ENCODE measurements at places on chromosomes 12 and 14.
A peak's percentile ranks its signal among the peaks of the same experiment; 100 is the strongest.

- DNase-seq, result no peak
Observed at GRCh38 chr14:86168371-86168770, 638.4 kb downstream of the FLRT2 start.

- DNase-seq, result no peak
Observed at GRCh38 chr12:46725332-46725731, 100.5 kb downstream of the SLC38A4 start.

DNA sequence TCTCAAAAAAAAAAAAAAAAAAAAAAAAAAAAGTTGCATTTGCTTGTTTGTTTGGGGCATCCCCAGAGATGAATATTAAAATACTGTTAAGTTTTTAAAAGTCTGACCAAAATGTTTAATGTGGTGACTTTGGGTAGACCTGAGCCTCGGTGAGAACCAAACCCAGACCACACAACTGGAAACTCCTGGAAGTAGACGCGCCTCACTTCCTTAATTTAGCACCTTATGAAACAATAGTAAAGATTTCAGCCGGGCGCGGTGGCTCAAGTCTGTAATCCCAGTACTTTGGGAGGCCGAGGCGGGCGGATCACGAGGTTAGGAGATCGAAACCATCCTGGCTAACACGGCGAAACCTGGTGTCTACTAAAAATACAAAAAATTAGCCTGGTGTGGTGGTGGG is 9.3 kb downstream of the NFKBIA start:
- DNase-seq, result no peak

DNA sequence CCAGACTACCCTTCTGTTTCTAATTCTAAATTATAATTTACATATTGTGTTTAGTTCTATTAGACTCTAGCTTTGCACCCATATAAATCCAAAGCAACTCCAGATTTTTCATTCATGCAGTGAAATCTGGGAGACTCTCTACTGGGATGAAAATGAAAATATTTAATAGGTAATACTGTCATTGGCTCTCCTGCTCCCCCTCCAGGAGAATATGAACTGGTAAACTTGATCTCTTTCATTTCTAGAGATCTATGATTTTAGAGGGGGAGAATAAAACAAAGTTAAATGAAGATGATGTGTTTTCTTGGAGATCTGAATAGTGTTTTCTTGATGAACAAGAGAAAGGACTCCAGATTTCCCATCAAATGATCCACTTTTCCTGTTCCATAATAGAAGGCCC is 104.3 kb upstream of the TMCC3 start:
- no peak for DNase-seq

DNA sequence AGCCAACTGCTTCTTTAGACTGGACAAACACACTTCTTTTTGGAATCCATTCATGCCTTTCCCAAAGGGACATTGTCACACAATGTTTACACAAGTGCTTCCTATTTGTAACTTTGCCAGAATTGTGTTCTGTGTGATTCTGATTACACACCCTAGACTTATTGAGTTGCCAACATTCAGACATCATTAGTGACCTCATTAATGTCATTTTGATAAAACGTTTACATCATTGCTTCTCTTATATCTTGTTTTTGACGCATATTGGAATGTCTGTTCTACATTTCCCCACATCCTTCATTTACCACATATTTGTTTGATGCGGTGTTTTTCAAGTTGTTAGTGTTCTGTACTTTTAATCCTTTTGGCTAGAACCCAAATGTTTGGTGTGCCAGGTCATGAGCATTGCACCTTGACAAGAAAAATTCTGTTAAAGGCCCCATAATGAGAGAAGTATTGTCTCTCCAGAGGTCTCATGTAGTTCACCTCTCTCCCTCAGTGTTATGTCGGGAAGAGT is 305.5 kb downstream of the AEBP2 start:
- peak; percentile 16 for DNase-seq

DNA sequence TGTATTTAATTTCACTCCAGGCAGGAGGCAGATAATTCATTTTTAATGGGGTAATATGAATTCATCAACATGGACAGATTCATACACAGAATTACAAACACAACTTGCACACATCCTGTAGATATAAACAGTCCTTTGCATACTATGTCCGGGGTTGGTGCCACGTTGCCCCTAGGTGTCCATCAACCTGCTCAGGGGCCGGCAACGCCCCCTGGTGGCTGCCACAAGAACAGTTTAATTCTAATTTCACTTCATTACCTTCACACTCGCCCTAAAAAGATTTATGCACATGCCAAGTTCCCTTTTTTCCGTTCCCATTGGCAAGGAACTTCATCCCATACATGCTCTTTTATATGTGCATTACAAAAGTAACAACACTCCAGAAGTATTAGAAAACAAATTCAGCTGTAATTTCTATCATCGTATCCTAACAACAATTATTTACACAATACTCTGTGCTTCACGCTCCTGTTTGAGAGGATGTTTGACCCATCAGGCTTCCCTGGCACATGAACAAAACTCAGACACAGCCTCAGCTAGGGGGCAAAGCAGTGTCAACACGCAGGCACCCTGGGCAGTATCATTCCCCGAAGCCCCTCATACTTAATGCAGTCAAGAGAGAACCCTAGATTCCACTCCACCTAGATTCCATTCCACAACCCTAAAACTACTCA is 15.5 kb downstream of the MANSC1 start:
- peak; percentile 20 for DNase-seq

GRCh38 chr12:53124352-53124723 is 21.1 kb downstream of the SOAT2 start:
- DNase-seq, result no peak

GRCh38 chr12:47397664-47398281 is 308.1 kb downstream of the RPAP3 start:
- DNase-seq, result peak; percentile 35

GRCh38 chr12:80553316-80553715 is 109.3 kb downstream of the PTPRQ start:
- no peak for DNase-seq

DNA sequence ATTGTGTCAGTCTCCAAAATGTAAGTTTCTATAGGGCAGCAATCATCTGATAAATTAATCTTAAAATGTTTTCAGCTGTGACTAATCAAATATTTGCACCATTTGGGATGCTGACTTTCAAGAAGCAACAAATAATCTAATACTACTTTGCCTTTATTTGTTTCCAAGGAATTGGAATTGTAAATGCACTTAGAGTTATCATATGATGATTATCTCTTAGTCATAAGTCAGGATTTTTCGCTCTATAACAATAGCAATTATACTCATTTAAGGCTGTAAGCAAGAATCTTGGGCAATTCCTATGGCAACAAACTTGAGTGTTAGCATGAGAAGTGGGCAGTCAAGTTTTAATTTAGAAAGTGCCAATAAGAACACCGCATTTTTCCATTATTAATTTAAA is 13.0 kb upstream of the BAZ1A start:
- DNase-seq, result no peak

- DNase-seq, result peak; percentile 91
Observed at GRCh38 chr12:14803011-14803829, at the start of the genes C12orf60 and WBP11. C12orf60 (plus strand) TSS chr12:14803670; CDS start chr12:14822936, 19,266 bp downstream. WBP11 (minus strand) TSS chr12:14803478; CDS start chr12:14801383, 2,095 bp downstream.

DNA sequence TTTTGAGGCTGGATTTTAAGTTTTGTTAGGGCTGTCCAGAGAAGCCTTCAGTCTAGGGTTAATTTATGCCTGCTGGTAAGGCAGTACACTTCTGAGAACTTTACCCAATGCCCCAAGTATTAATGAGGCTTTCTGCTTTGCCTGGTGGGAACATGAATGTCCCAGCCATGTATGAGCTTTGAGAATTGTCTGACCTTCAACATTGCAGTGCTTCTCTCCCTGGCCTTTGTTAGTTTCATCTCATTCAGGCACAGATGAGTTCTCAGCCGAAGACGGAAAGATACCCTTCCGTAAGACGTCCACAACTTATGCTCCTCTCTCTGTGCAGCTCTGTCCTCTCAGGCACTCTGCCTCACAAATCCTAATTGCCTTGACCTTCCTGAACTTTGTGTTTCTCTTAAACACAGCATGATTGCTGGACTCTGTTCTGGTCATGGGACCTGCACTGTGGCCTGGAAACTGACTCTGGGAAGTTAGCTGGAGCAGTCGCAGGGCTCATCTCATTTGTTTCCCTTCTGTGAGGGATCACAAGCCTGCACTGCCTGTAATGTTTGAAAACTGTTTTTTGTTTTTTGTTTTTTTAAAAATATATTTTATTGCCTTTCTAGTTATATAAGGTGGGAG is 15.7 kb downstream of the CHPT1 start:
- no peak for DNase-seq

DNA sequence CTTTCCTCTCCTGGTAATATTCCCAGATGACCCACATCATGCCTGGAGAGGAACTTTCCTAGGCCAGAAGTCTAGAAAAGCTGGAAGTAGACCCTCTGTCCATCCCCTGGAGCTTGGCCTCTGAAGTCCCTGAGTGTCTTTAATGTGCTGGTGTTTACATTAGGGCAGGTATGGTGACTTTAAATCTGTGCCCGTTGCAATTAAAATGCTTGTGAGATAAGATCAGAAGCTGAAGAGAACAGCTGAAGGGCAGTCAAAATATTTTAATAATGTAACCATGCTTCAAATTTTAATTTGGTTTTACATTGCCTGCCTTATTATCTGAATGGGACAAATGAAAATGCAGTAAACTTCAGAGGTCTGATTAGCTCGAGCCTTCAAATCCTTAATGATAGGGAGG is 1022.5 kb downstream of the BCL11B start:
- DNase-seq, result no peak

DNA sequence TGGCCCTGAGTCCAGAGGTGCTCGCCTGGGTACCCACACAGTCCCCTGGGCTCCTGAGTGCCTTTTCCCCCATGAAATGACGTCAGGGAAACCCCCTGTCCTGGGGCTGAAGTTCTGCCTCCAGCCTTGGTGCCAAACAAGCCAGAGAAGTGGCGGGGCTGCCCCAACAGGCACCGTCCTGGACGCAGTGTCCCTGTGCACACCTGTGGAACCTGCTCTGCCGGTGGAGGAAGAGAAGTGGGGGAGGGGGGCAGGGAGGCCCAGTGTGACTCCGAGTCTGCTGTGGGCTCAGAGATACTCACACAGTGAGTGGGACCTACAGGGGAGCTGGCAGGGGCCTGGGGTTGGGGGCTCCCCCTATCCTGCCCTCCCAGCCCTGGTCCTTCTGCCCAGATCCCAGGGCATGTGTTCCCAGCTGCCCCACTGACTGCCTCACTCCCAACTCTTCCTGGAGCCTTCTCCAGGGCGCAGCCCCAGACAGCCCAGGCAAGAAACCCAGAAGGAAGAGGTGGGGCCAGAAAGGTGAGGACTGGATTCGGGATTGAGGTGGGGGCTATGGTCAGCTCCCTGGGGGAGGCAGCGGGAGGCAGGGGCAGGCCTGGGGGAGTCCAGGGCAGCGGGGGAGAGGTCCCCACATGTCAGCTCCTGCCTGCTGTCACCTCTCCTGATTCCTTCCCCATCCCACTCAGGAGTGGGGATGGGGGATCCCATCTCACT is 24.7 kb downstream of the CCDC85C start:
- DNase-seq, result no peak

DNA sequence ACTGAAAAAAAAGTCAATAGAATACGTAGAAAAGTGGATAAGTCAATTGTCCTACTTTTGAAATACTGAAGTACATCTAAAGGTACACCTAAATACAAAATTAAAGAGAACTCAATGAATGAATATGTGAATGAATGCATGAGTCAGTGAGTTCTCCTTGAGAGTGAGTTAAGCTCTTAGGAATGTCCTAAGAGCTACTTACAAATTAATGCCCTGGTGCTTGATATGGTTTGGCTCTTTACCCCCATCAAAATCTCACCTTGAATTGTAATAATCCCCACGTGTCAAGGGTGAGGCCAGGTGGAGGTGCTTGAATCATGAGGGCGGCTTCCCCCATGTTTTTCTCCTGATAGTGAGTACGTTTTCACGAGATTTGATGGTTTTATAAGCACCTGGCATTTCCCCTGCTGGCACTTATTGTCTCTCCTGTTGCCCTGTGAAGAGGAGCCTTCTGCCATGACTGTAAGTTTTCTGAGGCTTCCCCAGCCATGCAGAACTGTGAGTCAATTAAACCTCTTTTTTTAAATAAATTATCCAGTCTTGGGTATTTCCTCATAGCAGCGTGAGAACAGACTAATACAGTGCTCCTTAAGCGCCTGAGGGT is 192.2 kb upstream of the ARHGAP5 start:
- DNase-seq, result no peak

- peak; percentile 33 for DNase-seq
Observed at GRCh38 chr12:50734409-50735263, 29.3 kb upstream of the ATF1 start.

GRCh38 chr14:93332397-93332852 is 411 bp downstream of the BTBD7 start:
- peak; percentile 44 for DNase-seq

DNA sequence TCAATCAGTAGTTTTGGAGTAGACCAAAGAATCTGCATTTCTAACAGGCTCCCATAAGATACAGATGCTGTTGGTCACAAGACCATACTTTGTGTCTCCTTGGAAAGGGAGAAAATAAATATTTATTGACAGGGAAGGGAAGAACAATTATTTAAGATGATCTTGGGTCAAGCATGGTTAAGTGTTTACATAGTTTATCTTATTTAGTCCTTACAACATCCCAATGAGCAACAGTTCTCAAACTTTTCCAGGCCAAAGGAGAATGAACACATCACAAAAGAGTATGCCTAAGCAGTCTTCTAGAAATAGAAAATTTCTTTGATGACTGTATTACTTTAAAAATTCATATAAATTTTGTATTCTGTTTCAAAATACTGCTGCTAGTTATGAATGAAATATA is 8.8 kb downstream of the LPCAT3 start:
- no peak for DNase-seq

DNA sequence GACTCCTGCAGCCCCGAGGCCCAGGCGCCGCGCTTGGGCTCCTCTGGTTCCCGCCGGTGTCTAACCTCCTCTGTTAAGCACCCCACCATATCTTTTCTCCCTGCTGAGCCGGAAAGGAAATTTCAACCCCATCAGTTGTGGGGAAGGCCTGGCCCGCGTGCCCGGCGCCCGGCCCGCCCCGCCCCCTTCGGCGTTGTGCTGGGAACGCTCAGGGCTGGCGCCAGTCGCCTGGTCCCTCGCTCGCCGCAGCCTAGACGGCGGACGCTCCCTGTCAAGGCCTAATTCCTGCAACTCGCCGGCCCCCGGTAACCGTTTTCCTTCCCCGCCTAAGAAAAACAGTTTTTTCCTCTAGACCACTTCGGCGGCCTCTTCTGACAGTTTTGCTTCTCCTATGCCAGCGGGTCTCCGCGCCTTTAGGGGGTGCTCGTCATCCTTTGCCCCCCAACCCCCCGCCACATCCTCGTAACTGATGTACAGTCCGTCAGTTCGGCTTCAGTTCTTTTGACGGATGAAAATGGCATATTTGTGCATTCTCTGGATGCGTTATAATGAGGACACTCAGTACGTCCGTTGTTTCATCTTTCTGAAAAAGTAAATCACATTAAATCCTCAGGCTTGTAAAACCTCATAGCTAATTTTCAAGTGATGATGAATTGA is 506 bp upstream of the NAP1L1 start:
- DNase-seq, result peak; percentile 91

DNA sequence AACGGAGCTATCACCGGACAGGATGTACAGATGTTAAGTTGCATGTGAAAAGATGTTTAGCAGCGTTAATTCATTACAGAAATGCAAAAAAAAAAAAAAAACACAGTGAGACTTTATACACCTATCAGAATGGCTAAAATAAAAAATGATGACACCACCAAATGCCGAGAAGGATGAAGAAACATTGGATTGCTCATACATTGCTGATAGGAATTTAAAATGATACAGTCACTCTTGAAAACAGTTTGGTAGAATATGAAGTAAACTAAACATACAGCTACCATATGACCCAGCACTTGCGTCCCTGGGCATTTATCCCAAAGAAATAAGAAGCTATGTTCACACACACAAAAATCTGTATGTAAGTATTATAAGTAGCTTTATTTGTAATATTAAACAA is 574.1 kb downstream of the SLC16A7 start:
- DNase-seq, result no peak

Data from COR-L47 (cell line).